Fibroblast of the conjunctiva (primary cell): ENCODE measurements at places on chromosomes 6 and 20.

GRCh38 chr6:166725571-166725970 lies 98.5 kb upstream of the RPS6KA2 start:
- DNase-seq: no peak

DNA sequence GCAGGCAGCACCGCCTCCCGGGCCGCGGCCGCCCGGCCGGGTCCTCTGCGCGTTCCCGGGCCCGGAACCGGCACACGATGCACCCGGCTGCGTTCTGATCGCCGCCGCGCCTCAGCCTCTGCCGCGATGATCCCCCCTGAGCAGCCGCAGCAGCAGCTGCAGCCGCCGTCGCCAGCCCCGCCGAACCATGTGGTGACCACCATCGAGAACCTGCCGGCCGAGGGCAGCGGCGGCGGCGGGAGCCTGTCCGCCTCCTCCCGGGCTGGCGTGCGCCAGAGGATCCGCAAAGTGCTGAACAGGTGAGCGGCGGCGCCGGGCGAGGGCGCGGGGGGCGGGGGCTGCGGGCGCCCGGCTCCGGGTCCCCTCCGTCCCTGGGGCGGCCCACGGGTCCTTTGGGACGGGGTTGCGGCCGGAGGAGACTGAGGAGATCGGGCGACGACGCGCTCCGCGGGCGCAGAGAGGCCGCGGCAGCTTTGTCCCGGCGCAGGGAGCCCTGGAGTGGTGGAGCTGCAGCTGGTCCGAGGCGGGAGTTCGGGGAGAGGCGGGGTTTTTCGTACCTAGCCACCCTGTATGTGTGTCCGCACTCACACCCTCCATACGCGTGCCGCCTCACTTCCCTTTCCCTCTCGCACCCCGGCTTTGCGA lies 659 bp downstream of the SLC35F1 start:
- DNase-seq: no peak

GRCh38 chr6:106070636-106071035 lies 15.5 kb upstream of the PRDM1 start:
- DNase-seq: no peak

- no peak for DNase-seq
Measured at GRCh38 chr20:47956268-47956995, 171.2 kb upstream of the SULF2 start.

DNA sequence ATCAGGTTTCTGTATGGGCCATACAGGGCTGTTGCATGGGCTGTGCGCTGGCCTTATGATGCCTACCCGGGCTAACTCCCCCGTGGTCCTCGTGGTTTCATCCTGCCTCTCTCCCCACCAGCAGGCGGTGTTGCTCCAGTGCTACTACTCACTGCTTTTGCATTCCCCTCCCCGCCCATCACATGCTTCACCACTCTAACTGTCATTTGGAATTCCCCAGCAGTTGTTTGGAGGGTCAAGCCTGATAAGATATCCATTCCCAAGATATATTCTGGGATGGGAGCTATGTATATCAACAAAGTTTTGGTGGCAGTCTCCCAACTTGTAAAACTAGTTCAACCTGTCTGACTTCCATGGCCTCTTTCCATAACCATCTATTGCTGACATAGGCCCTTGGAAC lies 233.2 kb upstream of the SOX4 start:
- DNase-seq: no peak

DNA sequence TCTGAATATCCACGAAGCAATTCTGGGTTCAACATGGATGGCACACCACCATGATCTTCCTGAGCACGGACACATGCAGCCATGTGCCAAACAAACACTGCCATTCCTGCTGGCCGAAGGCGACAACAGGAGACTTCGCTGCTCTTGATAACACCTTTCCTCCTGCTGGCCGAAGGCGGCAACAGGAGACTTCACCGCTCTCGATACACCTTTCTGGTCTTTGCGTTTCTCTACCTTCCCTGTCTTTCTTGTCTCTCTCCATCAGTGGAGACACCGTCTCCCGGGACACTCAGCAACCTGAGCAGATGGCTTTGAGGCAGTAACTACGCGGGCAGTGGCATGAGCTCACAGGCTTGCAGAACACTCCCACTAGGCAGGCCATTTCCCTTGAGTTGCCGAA lies 54.9 kb upstream of the MPC1 start:
- no peak for DNase-seq

DNA sequence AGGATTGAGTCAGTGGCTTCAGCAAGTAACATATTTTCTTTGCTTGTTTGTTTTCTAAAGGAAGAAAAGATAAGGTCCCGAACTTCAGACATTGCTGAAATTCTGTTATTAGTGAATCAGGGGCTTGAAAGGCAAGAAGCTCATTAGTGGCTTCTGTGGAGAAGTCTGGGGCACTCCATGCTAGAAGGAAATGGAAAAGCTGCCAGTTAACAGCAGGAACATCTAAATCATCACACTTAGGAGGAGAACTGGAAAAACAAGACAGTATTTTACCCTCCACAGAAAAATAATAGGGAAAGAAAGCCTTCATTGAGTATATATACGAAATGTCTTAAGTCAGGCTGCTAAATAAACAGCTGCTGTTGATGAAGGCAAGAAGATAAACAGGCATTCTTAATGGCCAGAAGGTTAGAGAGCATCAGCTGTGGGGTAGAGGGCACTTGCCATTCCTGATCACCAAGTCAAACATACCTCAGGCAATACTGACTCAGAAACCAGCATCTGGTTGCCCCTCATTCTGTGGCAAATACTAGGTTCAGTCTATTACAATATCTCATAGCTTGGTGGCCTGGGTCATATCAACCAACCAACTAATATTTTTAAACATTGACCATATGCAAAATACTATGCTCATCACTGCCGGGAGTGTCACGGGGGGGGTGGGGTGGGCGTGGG lies 143.2 kb upstream of the TENT5A start:
- no peak for DNase-seq

DNA sequence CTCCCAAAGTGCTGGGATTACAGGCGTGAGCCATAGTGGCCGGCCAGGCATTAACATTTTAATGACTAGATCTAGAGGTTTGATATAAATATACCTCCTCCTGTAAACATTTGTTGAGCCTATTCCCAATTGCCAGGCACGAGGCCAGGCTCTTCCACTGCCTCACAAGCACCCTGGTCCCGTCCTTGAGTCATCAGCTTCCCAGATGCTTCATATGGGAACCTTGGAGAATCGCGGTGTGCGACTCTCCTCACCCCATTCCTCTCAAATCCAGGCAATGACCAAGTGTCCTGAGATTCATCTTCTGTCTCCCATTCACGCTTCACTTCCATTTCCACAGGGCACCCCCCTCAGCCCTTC lies 35.9 kb upstream of the PIM1 start:
- no peak for DNase-seq

- no peak for DNase-seq
Measured at GRCh38 chr6:150915131-150915879, 49.8 kb downstream of the MTHFD1L start.

DNA sequence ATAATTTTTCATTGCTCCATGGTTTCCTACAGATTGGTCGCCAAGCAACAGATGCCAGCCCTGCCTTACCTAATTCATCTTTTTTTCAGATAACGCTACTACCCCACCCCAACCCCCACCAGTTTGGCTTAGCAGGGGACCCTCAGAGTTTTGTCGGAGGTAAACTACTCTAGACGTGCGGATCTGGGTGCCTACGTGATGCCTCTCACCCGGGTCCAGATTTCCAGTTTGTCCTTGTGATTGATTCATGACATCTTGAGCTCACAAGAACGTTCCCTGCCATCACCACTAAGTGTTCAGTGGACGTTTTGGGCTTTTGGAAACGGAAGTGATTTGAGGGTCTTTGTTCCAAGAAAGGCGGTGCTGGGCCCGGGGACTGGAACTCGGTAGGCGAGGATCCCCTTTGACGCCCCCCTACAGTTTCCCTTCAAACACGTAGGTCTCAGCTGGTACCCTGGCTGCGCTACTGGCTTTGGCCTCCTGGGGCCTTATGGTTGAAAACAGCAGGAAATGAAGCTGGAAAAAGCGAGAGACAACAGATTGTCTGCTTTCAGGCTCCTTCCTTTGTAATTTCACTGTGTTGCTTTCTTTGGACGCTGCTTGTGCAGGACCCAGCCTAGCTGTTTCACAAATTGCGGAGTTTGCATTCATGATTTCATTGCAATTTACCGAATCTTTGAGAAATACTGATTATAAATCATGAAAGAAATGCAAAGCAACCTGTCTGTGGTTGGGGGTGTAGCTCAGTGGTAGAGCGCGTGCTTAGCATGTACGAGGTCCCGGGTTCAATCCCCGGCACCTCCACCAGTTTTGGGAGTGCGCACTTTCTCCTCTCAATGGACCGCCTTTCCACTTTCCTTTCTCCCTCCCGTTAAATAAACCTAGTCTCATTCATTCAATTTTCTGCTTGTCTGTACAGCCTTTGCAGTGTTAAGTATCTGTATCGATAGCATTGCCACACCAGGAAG lies 81.0 kb downstream of the GPX5 start:
- peak; percentile 77 for DNase-seq

DNA sequence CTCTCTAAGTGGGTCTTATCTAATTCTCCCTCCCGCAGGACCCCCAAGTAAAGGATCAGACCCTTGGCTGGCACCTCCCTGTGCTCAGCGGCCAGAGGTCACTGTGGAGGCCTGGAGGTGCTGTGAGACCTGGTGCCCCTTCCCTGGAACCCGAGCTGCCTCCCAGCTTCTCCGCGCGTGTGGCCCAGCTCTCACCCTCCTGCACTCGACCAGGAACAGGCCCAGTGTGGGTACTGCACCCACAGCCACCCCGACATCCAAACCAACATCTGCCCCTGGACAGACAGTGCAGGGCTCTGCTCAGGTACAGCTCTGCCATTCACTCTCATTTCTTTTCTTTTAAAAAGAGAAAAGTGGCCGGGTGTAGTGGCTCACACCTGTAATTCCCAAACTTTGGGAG lies 42.4 kb downstream of the TMEM242 start:
- DNase-seq: no peak

GRCh38 chr6:19833947-19834346 lies 3.2 kb upstream of the ID4 start:
- no peak for DNase-seq

DNA sequence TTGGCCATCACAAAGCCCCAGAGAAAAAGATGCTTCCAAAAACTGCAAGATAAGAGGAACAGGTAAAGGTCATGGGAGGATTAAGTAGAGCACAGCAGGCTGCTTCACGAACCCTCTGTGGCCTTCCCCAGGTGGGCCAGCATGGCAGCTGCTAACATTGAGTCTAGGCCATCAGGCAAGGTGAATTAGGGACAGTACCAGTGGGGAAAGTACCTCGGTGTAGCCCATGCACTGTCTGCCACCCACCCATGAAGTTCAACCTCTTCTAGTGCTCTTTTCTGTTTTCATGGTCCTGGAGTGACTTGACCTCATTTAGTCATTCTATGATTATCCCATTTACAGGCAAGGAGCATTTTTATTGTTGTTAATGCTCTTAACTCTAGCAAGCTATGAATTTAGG lies 108.6 kb upstream of the DUSP22 start:
- DNase-seq: no peak

DNA sequence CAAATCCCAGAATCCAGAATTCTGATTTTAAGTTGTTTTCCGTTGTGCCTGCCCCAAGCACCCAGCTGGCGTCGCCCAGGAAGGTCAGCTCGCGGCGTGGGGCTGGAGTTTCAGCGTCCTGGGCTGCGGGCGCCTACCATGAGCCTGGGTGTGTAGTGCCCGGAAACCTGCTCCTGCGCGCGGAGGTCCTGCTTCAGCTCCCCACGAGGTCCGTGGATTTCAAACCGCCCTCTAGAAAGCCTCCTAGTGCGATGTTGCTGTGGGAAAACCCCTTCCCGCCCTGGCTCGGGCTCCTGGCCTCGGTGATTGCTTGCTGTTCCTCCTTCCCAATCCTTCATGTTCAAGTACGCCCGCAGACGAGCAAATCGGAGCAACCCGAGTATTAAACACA lies 51.3 kb upstream of the NRN1 start:
- DNase-seq: no peak

GRCh38 chr6:157069585-157069984 lies 253.7 kb downstream of the TMEM242 start:
- DNase-seq: no peak

- DNase-seq: no peak
Measured at GRCh38 chr6:40933864-40934263, 105.2 kb downstream of the UNC5CL start.

DNA sequence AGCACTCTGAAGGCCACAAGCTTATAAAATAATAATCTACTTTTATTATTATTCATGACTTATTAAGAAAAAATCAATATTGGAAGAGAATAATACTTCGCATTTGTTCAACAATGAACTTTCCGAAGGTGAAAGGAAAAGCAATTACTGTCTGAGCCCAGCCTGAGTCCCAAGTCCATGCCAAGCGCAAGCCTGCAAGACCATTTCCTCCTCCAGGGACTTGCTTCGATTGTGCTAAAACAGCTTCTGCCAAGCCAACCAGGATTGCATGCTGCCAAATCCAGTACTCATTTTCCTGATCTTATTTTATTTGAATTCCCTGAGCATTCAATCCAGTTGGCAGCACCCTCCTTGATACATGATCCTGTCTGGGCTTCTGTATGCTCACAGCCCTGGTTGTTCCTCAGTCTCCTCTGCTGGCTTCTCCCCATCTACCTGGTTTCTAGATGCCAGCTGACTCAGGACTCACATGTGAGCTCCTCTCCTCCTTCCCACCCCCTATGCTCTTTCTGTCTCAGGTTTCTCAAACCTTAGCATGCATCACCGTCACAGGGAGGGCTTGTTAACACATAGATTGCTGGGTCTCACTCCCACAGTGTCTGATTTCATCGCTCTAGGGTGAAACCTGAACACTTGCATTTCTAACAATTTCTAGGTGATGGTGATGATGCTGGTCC lies 55.9 kb upstream of the PSMF1 start:
- DNase-seq: no peak

DNA sequence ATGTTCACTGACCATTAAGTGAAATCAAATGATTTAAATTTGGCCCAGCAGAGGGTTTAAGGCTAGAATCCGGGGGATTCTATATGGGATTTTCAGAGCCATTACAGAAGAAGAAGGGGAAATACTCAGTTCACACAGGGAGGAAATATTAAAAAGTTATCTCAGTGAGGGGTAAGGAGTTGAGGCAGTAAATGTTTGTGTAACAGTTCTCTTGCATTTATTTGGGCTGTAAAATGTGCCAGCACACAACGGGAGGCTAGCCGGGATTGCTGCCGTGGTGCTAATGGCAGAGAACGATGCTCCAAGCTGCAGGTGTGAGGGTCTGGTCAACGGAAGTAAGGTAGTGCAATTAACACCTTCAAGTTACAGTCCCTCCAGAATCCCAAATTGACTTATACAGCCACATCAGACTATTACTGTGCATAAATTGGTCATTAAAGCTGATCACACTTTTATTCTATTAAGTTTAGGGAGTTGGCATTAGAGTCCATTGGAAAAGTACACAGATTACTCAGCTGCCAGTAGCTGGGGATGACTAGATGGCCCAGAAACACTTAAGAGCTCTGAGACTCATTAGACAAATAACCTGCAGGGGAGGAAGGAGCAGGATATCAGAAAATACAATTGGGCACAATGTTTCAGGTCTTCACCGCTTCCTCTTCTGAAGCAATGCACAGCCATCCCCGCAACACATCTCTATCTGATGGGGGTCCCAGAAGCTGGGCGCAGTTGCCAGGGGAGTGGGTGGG lies 31.3 kb downstream of the PPP1R3G start:
- no peak for DNase-seq

- no peak for DNase-seq
Measured at GRCh38 chr20:23120936-23121750, 35.0 kb upstream of the CD93 start.

GRCh38 chr6:31769684-31770371 lies 7.3 kb downstream of the VWA7 start:
- no peak for DNase-seq
